ENCODE measurements at places on chromosomes 11 and 22. TPM values are rescaled to one million over a fixed set of nuclear protein-coding genes. Genes with fewer than 3 reads are reported as not detected.

GRCh38 chr11:96241331-96241841, 101.6 kb downstream of the MAML2 start:
- peak; percentile 22 for DNase-seq

Gene DDTL
- total RNA-seq = 4.2 TPM

- DNase-seq = peak; percentile 9
Observed at GRCh38 chr22:17284888-17285287, 65.7 kb upstream of the ADA2 start.

DNA sequence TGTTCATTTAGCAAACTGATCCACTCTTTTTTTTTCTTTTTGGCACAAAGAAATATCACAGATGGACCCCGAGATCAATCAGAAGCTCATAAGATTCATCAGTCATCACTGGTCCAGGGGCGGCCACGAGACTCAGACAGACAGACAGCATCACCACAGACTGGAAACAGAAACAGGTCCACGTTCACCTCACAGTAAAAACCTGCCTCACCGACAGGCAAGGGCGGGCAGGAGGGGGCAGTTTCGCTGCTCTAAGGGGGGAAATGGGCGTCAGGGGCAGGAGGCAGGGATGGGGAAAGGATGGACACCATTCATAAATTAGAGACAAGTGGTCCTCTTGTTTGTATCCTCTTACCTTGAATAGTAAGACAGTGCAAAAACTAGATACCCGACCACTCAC, 16.5 kb downstream of the CHST1 start:
- peak; percentile 16 for DNase-seq

GRCh38 chr11:67195971-67196456, 70.3 kb upstream of the GRK2 start:
- DNase-seq = peak; percentile 28

GRCh38 chr11:34585304-34585734, 35.6 kb upstream of the EHF start:
- DNase-seq = no peak

GRCh38 chr11:93842461-93842860, 8.0 kb downstream of the VSTM5 start:
- no peak for DNase-seq

Gene HSPB2
- not detected for total RNA-seq

DNA sequence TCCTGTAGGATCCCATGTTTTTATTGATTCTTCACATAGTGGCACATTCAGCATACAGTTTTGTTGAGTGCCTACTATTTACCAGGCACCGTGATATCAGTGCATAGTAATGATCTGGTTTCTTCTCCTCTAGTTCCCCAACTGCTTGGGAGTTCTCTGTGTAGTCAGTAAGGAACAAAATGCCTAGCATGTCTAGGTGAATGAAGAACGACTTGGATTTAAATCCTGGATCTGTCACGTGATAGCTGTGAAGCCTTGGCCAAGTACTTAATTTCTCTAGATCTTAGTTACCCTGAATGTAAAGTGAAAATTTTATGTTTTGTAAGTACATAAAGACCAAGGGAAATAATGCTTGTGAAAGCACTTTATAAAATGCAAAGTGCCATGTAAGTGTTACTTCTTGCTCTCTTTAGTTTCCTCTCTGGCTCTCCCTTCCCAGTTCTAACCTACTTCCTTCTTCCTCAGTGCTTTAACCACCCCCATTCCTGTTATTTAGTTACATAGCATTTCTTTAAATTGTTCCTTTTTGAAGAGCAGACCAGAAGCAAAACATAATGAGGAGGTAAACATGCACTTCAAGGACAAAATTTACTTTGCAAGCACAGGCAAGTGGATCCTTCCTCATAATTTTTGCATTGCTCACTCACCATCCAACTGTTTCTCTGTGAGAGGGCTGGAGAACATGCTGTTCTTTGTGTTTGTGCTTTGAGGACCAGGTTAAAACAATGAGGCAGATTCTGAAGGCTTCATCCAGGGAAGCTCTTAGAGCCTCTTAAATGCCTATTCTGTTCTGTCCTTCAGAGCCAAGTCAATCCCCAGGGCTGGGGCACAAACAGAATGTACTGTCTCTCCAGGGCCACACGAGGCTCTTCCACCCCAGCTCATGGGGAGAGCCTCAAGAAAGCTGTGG, 353.9 kb upstream of the TENM4 start:
- DNase-seq = peak; percentile 9

DNA sequence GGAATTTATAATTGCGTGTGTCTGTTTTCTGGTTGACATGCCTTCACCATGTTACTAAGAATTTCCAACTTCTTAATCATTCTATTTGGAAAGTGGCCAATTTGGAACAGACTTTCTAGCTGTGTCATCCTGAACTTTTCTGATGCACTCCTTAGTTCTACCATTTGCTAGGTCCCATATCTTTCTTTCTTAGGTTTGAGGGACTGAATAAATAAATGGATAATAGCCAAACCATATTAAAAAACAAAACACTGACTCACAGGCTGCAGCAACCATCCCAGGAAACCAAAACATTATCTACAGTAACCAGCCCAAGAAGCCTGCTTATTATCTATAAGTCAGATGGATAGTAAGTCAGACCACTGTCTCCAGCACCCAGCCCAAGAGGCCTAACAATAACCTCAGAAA, 57.5 kb upstream of the PLET1 start:
- DNase-seq = no peak

Gene CECR2
- 66.3 TPM for total RNA-seq

Gene RASSF10
- total RNA-seq = 4.8 TPM
